Small intestine (tissue), 16 donors: ENCODE measurements at places on chromosomes 3 and 15.

DNA sequence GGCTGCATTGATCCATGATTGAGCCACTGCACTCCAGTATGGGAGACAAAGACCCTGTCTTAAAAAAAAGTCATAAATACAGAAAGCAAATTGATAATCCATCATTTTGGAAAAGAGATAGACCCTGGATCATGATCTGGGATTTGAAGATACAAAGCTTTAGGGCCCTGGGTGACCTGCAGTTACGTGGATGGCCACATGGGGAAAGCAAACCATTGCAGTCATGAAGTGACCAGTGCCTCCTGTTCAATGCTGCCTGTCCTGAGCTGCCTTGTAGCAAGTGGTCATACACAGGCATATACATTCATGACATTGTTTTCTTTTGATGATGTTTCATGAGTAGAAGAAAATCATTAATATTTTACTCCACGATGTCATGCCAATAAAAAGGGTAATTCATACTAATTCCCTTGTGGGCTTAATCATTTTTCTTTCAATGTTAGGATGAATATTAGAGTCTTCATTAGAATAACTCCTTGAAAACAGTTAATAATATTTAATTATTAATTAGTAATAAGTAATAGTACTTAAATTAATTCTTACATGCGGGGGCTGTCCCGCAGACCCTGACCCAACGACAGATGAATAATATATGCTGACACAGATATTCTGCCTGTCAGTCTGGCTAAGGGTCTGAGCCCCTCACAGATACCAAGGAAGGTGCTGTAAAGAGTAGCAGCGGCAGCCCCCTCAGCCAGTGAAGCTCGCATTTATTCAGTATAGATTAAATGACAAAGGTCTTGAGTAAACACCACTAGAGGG is 109.0 kb upstream of the UNC13C start:
- no peak for DNase-seq

DNA sequence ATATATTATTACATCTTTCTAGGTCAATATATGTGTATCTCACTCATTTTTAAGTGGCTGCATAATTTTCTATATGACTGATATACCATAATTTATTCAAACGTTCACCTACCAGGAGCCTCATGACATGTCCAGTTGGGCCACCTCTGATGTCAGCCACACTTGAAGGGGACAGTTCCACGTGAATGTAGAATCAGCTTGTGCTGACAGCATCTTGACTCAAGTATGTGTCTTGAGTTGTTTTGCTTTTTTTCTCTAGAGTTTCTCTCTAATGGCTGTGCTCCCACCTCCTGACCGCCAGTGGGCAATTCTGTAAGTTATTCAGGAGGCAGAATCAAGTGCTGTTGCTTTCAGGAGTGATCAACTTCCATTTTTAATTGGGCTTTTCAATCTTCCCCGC is 237.9 kb downstream of the NFKBIZ start:
- DNase-seq, result no peak

GRCh38 chr3:45741742-45742460 is 52.7 kb downstream of the SACM1L start:
- peak; percentile 12 for DNase-seq

GRCh38 chr3:135966271-135966961 is 888 bp downstream of the PPP2R3A start:
- DNase-seq, result no peak

- peak; percentile 13 for DNase-seq
Observed at GRCh38 chr3:54777141-54777540, 150.7 kb downstream of the LRTM1 start.

DNA sequence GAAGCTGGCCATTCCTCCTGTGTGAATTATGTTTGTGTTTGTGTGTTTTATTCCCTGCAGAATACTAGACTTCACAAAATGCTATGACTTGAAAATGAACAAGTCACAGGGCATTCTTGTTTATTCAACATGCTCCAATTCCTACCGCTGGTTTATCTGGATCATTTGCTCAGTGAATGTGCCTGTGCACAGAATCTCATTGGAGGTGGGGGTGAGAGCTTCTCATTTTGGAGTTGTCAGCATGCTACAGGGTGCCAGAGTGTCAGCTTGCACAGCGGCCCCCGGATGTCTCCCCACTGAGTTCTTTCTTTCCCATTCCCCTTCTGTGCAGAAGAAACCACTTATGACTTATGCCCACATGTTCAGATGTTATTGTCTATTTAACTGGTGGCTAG is 428.7 kb downstream of the ROBO2 start:
- DNase-seq, result no peak

DNA sequence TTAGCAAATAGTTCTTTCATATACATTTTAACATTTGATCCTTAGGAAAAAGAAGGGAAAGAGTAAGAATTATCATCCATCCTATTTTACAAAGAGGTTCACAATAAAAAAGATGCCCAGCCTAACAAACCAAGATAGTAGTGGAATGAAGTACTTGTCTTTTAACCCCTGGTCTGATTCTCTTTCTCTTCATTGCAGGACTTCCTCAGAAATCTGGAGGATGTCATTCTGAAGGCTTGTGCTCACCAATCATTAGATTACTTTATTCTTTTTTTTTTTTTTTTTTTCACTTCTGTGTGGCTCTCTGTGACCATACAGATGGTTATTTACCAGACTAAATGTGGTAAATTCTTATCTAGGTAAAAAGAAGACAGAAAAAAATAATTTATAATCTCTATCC is 7.0 kb downstream of the HDGFL3 start:
- DNase-seq, result no peak

DNA sequence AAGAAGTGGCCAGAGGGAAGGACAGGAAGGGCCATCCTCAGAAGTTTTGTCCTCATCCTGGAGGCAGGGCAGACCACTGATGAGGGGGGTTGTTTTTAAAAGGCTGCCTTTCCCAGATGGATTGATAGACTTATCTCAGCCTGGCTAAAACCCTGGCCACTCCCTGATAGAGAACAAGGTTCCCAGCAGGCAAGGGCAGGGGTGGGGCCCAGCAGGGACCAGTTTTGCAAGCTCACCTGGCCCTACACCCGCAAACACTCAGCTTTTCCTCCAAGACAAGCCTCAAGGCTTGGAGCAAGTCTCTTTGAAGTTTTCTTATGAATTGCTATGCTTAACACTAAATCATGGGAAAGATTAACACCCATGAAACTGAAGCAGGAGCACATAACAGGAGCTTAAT is 9.1 kb downstream of the LIPC start:
- DNase-seq, result peak; percentile 54

DNA sequence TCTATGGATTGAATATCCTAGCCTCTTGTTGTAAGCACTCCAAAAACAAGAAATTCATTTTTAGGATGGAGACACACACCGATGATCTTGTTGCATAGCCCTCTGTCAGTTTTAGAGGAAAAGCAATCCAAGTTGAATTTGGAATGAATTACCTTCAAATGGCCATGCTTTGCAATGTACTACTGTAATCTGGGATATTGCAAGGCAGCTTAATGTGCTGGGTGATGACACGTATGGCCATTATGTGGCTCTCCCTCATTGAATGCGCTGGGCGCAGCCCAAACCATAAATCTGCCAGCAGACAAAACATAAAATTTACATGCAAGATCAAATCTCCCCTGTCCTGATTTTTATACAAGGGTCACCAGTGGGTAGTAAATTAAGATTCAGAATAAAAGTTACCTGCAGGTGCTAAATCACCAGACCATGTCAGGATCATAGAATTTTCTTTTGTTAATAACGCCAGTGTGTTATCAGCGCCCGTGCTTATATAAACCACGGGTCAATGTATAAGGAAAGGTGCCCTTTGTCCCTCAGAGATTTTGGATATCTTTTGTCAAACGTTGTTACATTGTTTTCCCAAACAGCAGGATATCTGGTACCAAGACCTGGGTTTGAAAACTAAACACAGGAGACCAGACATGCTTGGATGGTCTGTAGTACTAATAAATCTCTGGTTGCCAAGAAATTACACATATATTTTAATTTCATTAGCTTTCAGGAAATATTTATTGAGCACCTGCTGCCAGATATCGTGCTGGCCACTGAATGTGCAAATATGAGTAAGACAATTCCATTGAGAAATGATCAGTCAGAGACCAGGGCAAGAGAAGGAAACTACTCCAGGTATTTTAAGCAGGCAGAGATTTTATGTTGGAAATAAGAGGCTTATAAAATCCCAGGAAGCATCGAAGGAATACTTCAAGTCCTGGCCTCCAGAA is 237.1 kb downstream of the EBLN2 start:
- DNase-seq, result no peak

GRCh38 chr3:190972840-190973270 is 110.4 kb upstream of the GMNC start:
- DNase-seq, result no peak

GRCh38 chr3:117192888-117193287 is 483.3 kb downstream of the TUSC7 start:
- DNase-seq, result no peak

DNA sequence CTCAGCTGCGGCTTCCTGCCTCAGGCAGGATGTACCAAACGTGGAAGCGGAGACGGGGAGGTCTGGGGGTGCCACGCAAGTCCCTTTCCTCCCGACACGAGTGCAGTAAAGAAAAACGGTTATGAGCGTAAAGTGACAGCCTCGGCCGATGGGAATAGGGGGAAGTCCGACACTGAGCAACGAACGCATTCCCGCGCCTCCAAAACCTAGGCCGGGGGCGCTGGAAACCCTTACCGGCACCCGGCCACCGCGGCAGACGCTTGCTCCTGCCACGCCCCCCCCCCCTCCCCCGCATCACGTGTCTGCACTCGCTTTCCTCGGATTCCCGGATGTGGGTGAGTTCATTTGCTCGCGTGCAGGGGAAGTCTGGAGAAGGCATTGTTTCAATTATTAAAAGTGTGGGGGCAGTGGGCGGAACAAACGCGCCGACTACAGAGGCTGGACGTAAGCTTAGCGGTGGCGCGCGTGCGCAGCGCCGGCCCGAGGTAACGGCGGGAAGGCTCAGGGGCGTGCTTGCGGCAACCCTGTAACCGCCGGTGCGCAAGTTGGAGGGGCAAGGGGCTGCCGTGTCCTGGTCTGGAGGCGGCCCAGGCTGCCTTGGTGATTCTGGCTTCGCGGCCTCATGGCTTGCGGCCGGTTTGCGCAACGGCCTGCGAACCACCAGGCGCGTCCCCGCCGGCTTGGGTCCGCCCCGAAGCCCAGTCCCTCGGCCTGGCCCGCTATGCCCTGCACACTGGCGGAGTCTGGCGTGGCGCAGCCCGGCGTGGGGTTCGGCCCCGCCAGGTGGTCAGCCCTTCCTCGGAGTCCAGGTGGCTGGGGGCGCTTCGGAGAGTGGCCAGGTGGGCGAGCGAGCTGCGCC is at the start of the genes ANAPC13 and CEP63:
TSS of gene ANAPC13 (minus strand) at position 268 of the 859 bp plus-strand sequence. CDS start 3,081 bp downstream, outside the sequence.
TSS of gene CEP63 (plus strand) at position 340 of the 859 bp plus-strand sequence. CDS start 9,264 bp downstream, outside the sequence.
- DNase-seq, result peak; percentile 99

DNA sequence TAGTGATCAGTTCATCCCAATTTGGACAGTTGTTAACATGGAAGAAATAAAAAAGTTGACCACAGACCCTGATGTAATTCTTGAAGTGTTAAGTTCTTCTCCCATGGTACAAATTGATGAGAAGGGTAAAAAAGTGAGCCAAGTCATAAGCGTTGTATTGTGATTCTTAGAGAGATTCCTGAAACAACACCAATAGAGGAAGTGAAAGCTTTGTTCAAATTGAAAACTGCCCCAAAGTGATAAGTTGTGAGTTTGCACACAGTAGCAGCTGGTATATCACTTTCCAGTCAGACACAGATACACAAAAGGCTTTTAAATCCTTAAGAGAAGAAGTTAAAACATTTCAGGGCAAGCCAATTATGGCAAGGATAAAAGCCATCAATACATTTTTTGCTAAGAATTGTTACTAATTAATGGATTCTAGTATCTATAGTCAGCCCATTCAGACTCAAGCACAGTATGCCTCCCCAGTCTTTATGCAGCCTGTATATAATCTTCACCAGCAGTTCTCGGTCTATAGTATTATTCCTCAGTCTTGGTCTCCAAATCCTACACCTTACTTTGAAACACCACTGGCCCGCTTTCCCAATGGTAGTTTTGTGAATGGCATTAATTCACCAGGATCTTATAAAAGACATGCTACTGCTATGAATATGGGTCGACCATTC is 38.2 kb downstream of the CDIN1 start:
- no peak for DNase-seq

GRCh38 chr3:100880845-100881244 is 112.4 kb downstream of the ABI3BP start:
- DNase-seq, result no peak

- DNase-seq, result no peak
Observed at GRCh38 chr3:176861137-176861536, 336.1 kb downstream of the TBL1XR1 start.

DNA sequence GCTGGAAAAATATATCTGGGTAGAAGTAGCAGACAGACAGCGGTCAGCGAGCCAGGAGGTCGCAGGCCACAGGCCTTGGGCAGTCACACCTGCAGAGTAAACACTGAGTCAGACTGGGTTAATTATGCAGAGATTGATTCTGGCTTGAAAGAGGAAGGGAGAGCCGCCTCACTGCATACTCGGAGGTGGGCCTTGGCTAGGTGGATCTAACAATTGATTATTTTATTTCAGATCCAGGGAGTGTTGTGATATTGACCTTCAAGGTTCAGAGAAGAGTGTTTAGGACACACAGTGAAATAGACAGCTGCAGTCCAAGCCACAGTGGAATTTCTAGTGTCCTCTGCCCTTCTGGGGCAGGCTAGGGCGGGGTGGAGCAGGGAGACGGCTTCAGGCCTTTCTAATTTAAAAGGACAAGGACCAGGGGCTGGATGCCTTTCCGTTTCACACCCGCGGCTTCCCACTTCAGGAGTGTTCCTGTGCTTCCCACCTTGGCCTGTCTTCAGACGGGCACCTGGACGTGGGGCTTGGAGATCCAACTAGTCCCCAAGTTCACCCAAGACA is 237.3 kb downstream of the XXYLT1 start:
- DNase-seq, result peak; percentile 68

GRCh38 chr3:196666001-196666867 is 26.7 kb downstream of the NRROS start:
- peak; percentile 10 for DNase-seq

DNA sequence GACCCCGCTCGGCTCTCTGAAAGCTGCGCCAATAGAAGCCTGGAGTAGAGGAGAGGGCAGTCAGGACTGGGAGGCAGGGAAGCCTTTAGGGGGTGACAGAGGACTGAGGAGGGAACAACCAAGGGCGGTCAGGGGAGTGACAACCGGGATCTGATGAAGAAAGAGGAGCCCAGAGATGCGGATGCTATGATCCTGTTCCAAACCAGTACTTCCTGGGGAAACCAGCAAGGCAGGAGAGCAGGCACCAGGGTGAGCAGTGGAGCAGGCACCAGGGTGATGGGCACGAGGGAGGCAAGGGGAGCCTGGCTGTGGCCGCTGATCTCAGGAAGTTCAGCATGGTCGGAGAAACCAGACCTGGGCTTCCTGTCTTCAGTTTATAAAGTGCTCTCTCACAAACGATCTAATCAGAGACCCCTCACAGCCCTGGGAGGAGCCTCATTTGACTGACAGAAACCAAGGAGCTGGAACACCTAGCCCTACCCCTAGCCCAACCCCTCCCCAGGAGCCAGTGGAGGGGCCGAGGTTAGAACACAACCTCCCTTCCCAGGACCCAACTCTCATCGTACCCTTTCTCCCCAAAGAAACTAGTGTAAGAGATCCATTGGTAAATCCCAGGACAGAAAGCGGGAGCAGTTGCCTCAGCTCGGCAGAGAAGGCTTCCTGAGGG is 34.9 kb downstream of the CCDC33 start:
- DNase-seq, result no peak

GRCh38 chr3:191985691-191986090 is 524.7 kb downstream of the PYDC2 start:
- no peak for DNase-seq

GRCh38 chr15:96495386-96495785 is 164.9 kb downstream of the NR2F2 start:
- no peak for DNase-seq

GRCh38 chr3:125302932-125303331 is 72.2 kb downstream of the ZNF148 start:
- DNase-seq, result no peak
